ENCODE measurements at places on chromosomes 7 and 10.

DNA sequence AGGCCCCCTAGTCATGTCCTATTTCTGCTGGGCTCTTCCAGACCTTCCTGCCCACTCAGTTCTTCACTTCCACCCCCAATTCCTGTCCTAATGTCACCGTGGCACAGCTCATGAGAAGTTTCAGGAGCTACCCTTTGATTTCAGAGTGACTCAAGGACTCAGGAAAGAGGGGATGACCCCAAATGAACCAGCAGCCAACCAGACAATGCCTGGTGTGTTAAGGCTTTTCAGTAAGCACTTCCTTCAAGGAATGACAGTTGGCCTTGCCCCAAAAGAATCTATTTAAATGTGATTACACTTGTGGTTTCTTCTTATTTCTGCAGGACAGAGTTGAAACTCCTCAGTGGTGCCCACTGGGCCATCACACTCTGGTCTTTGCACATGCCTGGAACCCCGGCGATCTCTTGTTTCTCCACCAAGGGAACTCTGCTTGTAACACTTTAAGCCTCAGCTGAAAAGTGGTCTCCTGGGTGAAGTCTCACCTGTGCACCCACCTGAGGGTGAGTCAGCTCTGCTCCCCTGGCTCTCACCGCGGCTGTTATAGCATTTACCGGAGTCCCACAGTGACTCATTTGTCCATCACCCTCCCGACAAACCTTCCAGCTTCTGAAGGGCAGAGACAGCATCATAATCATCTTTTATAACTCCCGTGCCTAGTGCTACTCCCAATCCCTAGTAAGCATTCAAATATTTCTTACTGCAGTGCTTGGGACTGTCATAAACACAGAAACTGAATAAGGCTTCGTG, 123.0 kb upstream of the SVIL start:
- no peak for DNase-seq

- DNase-seq = no peak
These were observed 2.2 kb upstream of the ASCC1 start for GRCh38 chr10:72218325-72218724.

DNA sequence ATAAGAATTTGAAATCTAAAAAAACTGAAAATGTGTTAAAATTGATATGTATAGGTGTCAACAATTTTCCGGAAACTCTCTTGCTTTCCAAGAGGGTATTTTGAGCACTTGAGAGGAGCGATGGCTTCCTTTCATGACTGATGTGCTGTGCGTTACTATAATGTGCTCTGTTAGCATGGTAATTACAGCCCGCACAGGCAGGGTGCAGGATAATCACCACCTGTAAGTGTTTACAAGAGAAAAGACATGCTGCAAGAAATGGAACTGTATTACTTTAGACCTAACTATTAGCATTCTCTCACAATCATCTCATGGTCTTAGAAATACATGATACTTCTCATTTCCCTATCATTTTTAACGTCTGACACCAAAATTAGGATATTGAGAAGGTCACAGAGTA, 92.4 kb upstream of the ADARB2 start:
- no peak for DNase-seq

DNA sequence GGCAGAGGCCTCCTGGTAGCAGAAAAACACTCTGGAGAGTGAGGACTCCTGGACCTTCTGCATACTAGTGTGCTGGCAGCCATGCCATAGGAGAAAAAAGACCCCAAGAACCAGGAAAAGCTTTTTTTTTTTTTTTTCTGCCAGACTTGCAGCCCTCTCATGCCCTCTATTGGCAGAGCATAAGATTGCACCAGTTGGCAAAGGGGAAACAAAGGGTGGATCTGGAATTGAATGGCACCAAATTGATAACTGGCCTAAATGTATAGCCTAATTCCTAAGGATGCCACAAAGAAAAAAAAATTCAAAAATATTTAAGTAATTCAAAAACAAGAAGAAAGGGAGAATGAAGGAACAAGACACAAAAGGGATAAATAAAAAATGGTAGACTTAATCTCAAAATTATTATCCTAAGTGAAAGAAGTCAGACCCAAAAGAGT, 112.5 kb upstream of the GHITM start:
- no peak for DNase-seq

DNA sequence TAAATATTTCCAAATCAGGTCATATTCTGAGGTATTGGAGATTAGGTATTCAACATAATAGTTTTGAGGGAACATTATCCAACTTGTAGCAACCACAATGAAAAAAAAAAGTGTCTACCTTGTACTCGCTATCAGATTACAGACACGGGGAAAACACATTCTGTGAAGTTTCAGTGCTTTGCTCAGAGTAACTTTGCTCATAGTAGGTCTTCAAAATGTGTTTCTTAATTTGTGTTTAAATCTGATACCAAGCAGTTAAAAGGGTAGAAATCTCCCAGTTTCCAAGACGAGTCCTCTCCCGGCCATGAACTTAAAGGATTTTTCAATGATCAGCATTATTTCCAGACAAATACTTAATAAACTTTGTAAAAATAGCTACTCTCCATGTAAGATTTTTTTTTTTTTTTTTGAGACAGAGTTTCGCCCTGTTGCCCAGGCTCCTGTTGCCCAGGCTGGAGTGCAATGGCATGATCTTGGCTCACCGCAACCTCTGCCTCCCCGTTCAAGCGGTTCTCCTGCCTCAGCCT, 39.2 kb downstream of the DDIT4 start:
- no peak for DNase-seq

DNA sequence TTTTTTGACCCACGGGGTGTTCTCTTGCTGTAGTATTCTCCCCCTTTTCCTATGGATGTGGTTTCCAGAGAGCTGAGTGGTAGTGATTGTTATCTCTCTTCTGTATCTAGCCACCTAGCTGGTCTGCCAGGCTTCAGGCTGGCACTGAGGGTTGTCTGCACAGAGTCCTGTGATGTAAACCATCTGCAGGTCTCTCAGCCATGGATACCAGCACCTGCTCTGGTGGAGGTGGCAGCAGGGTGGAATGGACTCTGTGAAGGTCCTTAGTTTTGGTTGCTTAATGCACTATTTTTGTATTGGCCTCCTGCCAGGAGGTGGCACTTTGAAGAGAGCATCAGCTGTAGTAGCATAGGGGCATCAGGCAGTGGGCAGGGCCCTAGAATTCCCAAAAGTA, 851 bp downstream of the HYAL4 start:
- no peak for DNase-seq

DNA sequence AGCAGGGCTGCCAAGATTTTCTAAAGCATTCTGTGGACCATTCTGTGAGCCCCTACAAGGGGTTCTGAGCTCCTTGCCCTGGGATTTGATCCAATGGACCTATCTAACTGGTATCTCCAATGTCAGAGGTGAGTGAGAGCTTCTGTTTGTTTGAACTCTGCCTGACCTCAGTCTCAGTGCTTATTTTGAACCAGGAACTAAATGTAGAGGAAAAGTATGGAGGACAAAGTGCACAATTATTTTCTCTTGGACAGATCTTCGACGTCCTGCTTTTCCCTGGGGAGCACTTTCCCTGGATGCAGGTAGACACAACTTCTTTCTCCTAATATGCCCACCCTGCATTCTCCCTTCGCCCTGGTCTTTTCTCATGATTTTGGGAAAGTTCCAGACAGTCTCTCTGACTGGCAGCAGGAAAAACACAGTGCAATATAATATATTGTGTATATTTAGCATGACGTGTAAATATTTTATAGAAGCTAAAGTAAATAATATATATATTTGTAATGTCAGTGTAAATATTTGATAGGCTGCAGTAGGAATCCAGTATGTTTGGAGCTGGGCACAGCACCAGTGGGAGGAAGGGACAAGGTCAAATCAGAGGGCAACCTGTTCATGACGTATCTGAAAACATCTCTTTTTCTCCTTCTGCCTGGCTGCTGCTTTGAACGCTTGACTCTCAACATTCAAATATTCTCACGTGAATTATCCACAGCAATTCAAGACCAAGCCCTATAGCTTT, 184.0 kb upstream of the LYZL1 start:
- DNase-seq = no peak

- DNase-seq = no peak
These were observed 63.2 kb downstream of the MKI67 start for GRCh38 chr10:128062881-128063563.

- DNase-seq = peak; percentile 51
These were observed 618 bp downstream of the KIF5B start for GRCh38 chr10:32055478-32056135.

GRCh38 chr10:68446179-68446578, 25.6 kb downstream of the DNA2 start:
- no peak for DNase-seq

DNA sequence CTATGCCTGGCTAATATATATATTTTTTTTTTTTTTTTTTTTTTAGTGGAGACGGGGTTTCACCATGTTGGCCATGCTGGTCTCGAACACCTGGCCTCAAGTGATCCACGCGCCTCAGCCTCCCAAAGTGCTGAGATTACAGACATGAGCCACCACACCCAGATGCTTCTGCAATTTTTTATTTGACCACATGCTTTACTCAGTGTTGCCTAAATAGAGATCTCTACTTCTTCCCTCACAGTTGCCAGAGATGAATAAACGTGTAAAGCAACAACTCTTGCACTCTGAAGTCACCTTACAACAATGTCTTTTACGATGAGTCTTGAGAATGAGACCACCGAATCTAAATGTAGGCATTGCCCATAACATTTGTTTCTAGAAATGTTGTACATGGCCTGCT, 107.9 kb upstream of the FRMD4A start:
- no peak for DNase-seq

- DNase-seq = no peak
These were observed 54.5 kb upstream of the LBX1 start for GRCh38 chr10:101283762-101284100.

- peak; percentile 12 for DNase-seq
These were observed 9.5 kb downstream of the ANKRD1 start for GRCh38 chr10:90911133-90912051.

- DNase-seq = peak; percentile 47
These were observed 672 bp downstream of the GTPBP4 start for GRCh38 chr10:988667-989545.

- DNase-seq = peak; percentile 59
These were observed 116.9 kb upstream of the ANLN start for GRCh38 chr7:36272567-36273269.

GRCh38 chr7:101555269-101555920, 73.7 kb downstream of the MYL10 start:
- DNase-seq = peak; percentile 4

GRCh38 chr10:26197248-26197647, 19.3 kb upstream of the GAD2 start:
- DNase-seq = no peak

DNA sequence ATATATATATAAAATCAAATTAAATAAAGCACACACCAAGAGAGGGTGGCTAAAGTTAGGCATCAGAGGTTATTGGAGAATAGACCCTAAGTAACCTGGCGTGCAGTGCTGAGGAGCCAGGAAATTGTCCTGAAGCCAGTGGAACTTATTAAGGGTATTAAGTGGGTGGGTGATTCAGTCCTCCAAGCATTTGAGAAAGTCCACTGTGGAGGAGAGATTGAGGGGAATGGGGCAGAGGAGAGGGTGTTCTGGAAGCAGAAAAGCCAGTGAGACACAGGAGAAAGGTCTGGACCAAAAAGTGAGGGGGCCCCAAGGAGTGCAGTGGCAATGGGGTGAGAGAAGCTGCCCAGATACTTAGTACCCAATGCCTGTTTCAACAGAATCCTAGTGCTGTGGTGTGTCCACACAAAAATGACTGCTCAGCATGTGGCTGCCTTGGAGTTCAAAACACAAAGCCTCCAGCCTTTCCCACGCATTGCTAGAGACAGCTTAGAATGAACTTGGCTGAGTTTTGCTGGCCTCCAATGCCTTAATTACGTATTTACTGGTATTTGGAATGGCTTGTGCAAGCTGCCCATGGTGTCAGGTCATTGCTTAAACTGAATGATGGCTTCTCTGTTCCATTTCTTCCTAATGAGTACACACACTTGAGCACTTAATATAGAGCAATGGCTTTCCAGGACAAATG, 44.9 kb upstream of the CHST15 start:
- no peak for DNase-seq

GRCh38 chr7:24073651-24074420, 210.2 kb upstream of the NPY start:
- DNase-seq = no peak

- DNase-seq = no peak
These were observed 119.3 kb downstream of the WDFY4 start for GRCh38 chr10:48803801-48804584.

DNA sequence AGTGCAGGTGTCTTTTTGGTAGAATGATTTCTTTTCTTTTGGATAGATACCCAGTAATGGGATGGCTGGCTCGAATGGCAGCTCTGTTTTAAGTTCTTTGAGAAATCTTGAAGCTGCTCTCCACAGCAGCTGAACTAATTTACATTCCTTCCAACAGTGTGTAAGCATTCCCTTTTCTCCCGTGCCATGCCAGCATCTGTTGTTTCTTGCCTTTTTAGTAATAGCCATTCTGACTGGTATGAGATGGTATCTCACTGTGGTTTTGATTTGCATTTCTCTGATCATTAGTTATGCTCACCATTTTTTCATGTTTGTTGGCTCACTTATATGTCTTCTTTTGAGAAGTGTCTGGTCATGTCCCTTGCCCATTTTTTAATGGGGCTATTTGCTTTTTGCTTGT, 486.3 kb downstream of the GALNT17 start:
- DNase-seq = no peak

- no peak for DNase-seq
These were observed 100.6 kb downstream of the MICU1 start for GRCh38 chr10:72525277-72525676.
